ENCODE measurements at places on chromosomes 3 and 15.

- DNase-seq: no peak
These were observed 48.0 kb downstream of the ZIC4 start for GRCh38 chr3:147358144-147358992.

DNA sequence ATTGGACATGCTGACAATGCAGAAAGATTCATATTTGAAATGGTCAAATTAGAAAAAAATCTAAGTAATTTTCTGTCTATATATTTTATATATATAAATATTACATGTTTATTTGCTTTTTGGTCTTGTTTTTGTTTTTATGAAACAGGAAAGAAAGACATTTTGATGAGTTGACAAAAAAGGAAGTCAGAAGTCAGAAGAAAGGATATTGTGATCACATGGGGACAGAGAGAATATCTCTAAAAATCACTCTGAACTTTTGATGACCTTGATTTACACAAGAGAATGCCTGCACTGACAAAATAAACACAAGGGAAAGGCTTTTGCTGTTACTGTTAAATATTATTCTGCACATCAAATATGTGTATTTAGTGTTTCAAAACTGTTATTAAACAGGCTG lies 811.2 kb downstream of the SI start:
- no peak for DNase-seq

- DNase-seq: no peak
These were observed 294.2 kb upstream of the THBS1 start for GRCh38 chr15:39286706-39287105.

DNA sequence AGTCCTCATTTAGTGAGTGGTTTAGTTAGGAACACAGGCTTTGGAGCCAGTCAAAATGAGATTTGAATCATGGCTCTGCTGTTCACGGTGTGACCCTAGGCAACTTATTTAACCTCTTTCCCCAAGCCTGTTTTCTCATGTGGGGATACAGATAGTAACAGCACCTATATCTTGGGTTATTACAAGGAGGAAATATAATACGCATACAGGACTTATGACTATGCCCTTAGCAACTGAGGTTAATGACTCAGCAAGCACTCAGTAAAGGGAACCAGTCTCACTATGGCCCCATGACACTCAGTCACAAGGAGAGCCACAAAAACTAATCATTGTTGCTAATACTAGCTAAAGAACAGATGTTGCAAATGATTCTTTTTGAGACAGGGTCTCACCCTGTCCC lies 45.9 kb downstream of the SUMF1 start:
- peak; percentile 94 for DNase-seq

DNA sequence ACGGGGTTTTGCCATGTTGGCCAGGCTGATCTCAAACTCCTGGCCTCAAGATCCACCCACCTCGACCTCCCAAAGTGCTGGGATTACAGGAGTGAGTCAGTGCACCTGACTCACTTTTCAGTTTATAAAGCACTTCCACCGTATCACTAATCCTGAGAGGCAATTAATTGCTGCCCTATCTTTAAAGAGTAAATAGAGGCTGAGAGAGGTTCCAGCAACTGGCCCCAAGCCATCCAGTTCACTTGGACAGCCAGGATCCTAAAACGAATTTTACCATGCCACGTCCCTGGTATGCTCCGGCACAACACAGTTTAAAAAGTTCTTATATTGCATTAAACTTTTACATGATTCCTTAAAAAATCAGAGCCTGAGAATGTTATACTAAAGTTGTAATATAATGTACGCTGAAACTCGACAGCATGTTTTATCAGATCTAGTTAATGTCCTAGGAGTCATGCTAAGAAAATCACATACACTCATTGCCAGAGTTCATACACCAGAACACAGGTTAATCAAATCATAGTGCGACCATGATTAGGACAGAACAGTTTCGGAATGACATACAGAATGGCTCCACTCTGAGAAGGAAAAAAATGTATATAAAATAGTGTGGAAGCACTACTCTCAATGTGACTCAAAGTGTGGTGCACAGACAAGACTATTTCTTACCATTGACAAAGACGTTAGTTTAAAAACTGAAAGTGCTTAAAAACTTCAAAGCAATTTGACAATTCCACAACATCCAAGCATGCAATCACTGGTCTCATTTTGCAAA lies 125.4 kb downstream of the ULK4 start:
- DNase-seq: no peak

DNA sequence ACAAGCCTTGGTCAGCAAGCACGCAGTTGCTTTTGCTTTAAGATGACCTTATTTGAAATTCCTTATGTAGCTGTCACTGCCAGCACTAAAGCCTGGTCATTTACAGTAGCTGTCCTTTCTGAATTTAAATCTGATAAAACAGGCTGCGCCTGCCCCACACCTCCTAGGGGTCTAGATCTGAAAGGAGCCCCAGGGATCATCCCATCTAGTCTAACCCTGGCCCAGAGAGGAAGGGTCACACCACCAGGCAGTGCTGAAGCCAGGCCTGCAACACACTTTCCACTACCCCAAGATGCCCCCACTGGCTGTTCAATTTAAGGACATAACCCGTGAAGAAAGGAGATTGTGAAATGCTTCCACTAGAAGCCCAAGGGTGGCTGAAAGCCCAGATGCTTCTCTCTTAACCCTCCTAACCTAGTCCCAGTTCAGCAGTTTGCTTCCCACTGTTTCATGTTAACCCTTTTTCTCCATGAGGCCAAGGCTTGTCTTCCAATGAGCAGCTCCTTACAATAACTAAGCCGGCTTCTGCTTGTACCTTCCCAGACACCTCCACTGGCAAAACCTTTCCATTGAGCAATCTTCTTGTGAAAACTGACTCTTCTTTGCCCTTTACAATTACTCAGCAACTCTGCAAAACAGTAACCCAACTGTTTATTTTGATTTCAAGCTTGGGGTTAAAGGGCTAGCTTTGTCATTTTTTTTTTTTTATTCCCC lies 198.9 kb upstream of the LPP start:
- peak; percentile 74 for DNase-seq

DNA sequence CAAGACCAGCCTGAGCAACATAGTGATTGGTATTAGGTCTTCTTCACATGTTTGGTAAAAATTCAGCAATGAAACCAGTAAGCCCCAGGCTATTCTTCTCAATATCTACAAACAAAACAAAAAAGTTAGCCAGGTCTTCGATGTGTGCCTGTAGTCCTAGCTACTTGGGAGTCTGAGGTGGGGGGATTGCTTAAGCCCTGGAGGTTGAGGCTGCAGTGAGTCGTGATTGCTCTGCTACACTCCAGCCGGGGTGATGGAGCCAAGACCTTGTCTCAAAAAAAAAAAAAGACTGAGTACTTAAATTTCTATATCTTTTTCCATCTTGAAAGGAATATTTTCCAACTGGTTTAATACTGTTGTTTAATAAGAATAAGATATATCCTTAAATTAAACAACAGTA lies 106.8 kb downstream of the MBNL1 start:
- no peak for DNase-seq

DNA sequence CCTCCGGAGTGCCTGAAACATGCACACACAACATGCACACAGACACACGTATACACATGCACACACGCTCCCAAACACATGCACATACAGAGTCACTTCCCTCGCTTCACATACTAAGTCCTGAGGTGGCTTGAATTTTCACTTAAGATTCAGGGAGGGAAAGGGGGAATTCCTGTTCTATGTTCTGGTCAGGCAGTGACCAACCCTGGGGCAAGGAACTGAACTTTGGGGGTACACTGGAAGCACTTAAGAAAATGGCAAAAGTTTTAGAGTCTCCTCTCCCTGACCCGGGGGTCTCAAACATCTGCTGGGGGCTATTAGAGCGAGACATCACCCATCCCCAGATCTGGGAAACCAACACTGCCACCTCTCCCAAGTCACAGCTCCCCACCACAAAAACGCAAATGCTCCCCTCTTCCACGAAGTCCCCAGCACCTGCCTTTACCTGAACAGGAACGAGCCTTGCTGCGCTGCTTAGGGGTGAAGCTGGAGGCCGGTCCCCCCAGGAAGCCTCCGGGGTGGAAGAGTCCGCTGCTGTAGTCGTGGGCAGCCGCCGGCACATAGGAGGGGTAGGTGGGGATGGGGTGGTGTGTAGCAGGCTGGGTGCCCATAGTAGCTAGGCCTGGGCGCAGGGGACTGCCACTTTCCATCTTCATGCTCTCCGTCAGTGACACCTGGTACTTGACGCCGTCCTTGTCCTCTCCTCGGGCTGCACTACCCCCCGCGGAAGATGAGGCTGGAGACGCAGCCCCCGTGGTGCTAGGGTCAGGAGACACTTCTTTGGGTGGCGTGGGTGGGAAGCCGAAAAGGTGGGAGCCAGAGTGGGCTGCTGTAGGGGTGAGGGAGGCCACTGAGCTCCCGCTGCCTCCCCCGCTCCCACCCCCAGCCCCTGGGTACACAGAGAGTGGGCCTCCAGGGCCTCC lies 7.5 kb downstream of the GATA2 start:
- no peak for DNase-seq

DNA sequence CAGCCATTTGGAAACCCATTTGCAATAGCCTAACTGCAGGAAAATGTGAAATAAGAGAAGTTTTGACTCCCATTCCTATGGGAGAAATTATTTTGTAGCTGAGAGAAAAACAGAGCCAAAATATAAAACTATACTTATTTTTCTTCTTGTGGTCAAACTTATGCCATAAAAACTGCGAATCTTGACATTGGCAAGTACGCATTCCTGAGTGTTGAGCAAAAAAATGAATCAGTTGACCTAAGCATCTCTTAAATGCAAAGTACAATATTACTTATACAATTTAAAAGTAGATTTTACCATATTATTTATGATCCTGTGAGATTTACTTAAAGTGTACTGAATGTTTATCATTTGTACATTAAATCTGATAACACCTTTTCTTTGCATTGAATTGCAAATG lies 50.1 kb upstream of the CMC1 start:
- DNase-seq: no peak

- DNase-seq: peak; percentile 55
These were observed 130.6 kb upstream of the FHIT start for GRCh38 chr3:61381745-61382392.

DNA sequence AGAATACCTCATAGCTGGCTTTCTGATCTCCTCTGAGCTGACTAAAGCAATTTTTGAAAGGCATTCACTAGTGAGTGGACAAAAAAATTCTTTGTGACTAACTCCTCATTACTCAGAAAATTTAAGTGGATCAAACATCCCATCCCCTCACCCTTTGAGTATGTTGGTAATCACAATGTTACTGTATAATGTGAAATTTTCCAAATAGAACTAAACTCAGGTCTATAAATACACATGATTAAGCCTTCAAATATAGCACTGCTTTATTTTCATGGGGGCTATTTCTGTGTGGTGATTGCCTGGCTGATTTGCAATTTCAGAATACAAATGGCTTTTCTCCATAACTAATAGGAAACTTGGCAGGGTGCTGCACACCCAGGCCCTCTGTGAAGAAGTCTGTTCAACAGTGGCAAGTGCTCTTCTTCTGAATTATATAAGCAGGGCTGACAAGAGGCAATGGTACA lies 45.9 kb upstream of the ACTC1 start:
- DNase-seq: no peak

DNA sequence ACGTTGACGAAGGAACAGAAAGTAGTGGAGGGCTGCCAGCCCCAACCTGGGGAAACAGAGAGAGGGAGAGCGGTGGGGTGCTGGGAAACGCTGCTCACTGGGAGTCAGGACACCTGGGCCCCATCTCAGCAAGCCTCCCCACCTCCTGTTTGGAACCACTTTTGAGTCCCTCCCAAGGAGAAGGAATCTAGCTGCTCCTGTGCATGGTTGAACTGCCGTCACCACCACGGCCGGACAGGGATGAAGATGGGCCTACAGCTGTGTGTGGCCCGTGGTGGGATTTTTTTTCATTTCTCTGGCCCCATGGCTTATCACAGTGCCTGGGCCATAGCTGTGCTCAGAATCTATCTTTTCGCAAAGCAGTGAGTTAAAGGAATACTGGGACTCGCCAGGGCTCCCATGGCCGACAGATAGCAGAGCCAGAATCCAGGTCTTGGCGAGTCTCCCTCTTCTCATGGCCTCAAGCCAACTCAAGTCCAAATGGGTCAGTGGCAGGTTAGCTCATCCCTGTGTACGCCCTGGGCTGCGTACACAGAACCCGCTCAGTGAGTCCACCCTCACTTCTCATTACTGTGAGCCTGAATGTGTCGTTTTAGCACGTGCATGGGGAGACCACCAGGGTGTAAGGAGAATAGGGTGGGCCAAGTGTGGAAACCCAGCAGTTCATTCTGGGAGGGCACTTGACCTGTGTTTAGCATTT lies 271.2 kb downstream of the FAM43A start:
- DNase-seq: no peak

- no peak for DNase-seq
These were observed 63.0 kb downstream of the ATP10A start for GRCh38 chr15:25799906-25800700.

DNA sequence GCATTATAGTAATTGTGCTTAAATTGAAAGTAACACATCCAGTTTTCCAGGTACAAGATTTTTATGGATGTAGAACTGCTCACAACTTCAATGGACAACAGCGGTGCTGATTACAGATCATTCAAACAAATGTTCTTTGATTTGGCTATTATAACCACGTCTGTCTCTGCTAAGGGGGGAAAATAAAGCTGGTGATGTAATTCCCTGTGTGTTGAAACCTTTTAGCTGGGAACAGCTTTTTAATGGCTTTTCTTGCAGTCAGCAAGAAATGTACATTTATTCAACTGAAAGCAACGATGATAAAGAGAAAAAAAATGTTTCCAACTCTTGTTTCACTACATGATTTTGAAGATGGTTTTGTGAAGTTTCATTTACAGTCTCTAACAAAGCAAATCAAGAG lies 431.9 kb upstream of the AGTR1 start:
- DNase-seq: no peak

GRCh38 chr3:171822431-171823106 lies 12.3 kb upstream of the PLD1 start:
- no peak for DNase-seq

GRCh38 chr15:97837896-97838295 lies 122.6 kb upstream of the ARRDC4 start:
- DNase-seq: no peak

- no peak for DNase-seq
These were observed 119.0 kb upstream of the DLG1 start for GRCh38 chr3:197417441-197417840.

GRCh38 chr3:55615694-55616295 lies 128.7 kb upstream of the WNT5A start:
- DNase-seq: peak; percentile 80

DNA sequence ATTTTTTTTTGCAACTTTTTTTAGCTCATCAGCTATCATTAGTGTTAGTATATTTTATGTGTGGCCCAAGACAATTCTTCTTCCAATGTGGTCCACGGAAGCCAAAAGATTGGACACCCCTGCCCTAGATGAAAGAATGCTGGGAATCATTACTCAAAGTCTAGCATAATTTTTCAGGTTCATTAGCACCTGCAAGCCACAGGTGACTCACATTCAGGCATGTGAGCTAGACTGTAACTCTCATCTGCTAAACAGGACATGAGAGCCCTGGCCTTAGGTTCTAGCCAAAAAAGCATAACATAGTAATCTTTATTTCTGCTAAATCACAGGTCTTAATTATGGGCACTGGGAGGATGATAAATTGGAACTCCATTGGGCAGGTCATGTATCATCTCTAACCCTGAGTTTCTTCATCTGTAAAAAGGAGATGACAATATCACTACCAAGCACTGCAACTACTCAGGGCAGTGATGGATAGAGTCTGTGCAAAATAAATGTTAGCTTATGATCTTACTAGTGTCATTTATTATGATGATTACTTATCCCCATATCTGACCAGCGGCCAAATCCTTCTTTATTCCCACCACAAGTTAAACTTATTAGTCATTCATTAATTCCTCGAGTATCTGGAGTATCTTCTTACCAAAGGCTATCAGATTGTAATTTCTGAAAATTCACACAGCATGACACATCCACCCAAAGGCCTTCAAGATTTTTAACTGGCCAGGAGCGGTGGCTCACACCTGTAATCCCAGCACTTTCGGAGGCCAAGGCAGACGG lies 125.0 kb downstream of the PLD1 start:
- no peak for DNase-seq

Measured in inflammatory macrophage (primary cell).